ENCODE measurements at places on chromosomes 3 and 15.

- DNase-seq, result no peak
Observed at GRCh38 chr15:38263996-38264395, 11.4 kb downstream of the SPRED1 start.

DNA sequence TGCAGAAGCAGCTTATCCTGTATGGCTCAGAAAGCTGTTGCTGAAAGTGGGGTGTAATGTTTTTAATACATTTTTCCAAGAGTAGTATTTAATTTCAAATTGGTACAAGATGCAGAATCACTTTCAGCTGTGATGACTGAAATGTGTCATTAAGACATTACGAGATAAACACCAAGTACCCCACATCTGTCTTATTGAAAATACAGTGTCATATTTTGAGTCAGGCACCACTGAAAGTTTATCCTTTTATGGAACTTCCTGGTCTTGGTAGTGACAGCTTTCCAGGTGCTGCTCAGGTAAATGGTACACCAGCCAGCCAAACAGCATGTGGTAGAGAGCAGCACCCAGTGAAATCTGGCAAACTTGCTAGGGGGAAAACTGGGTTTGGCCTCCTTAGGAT, 16.9 kb downstream of the ASTE1 start:
- DNase-seq, result no peak

GRCh38 chr15:69061414-69061842, 46.9 kb downstream of the NOX5 start:
- DNase-seq, result no peak

GRCh38 chr15:42918047-42918446, 2.5 kb downstream of the TTBK2 start:
- no peak for DNase-seq

- no peak for DNase-seq
Observed at GRCh38 chr3:184050217-184050847, 2.5 kb upstream of the HTR3C start.

DNA sequence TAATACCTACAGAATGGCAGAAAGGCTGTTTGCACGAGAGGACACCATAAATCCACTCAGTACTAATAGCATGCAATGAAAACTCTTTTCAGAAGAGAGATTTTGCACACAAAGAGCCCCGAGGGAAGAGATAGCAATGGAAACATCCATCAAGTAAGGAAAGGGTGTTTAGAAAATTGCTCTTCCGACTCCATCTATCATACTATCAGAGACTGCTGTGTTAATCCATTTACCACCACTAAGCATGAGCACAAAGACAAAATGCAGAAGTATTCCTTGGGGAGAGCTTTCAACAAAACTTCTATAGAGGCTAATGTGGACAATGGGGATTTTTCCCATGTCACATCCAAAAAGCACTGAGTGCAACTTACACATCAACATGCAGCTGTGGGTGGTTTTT, 72.1 kb upstream of the PLAAT1 start:
- DNase-seq, result no peak

GRCh38 chr3:153195349-153195879, 33.4 kb downstream of the RAP2B start:
- DNase-seq, result no peak

- DNase-seq, result no peak
Observed at GRCh38 chr3:60308808-60309207, 942.4 kb downstream of the FHIT start.

- no peak for DNase-seq
Observed at GRCh38 chr3:8888301-8888915, 74.9 kb downstream of the RAD18 start.

GRCh38 chr3:194030372-194030771, 105.6 kb upstream of the HES1 start:
- DNase-seq, result no peak

- DNase-seq, result no peak
Observed at GRCh38 chr15:73474785-73475184, 31.8 kb downstream of the REC114 start.

DNA sequence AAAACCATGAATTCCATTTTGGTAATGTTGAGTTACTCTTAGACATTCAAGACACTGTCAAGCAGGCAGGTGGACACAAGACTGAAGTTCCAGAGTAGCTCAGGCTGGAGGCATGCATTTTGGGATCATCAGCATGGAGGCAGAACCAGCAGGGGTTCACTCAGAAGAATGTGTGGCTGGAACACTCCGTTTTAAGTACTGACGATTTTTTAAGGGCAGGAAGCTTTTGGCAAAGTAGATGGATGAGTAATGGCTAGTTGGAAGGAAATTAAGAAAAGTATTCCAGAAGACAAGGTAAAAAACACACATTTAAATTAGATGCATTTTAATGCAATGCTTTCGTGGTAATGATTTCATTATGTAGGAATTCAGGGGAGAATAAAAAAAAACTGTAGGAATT, 420.4 kb downstream of the ROBO2 start:
- DNase-seq, result no peak

- no peak for DNase-seq
Observed at GRCh38 chr15:44215594-44215993, 20.5 kb upstream of the FRMD5 start.

- no peak for DNase-seq
Observed at GRCh38 chr3:128965818-128966217, 28.1 kb downstream of the CFAP92 start.

DNA sequence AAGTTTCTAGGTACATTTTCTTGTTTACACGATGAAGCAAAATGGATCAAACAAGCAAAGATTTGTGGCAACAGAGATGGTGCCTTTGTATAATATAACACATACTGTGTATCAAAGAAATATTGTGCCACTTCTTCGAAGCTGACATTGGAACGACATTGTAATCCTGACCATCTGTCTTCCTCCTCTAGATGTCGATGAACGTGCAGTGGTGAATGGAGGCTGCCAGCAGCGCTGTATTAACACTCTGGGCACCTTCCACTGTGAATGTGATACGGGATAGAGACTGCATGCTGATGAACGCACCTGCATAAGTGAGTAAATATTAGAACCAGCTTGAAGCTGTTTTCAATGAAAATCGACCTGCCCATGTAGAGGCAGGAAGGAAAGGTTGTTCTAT, 613.3 kb upstream of the GOLIM4 start:
- no peak for DNase-seq

GRCh38 chr3:25448750-25449692, 21.0 kb downstream of the RARB start:
- no peak for DNase-seq

DNA sequence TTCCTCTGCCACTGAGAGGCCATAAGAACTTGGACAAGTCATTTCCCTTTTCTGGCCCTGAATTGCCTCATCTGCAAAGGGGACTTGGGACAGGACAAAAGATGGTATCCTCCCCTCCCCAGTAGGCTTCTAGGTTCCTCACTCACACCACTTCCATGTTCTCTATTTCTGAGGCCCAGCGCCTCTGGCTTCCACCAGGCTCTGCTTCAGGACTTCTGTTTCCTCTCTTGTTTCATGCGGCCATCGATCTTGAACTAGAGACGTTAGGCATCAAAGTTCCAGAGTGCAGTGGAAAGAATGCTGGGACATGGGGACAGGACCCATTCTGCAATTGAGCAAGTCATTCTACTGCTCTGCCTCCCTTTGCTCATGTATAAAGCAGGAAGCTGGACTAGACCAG, 1.7 kb downstream of the TM4SF4 start:
- no peak for DNase-seq

DNA sequence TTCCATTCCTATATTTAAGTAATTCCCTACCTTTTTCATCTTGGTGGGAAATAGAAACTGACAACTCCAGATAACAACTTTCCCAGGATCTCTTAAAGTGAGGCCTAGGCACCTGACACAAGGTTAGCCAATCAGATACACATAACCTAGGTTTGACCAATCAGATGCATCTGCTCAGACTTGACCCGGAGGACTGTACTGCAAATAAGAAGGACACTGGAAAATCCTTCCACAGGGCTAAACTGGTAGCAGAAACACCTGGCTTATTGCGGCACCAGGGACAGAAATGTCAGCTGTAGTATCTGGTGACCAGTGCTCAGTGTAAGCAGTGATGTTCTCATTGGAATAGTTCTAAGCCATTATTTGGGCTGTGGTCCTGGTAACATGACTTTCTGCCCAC, 204.5 kb upstream of the SLCO3A1 start:
- no peak for DNase-seq

- DNase-seq, result no peak
Observed at GRCh38 chr15:87965304-87965703, 291.2 kb downstream of the NTRK3 start.

DNA sequence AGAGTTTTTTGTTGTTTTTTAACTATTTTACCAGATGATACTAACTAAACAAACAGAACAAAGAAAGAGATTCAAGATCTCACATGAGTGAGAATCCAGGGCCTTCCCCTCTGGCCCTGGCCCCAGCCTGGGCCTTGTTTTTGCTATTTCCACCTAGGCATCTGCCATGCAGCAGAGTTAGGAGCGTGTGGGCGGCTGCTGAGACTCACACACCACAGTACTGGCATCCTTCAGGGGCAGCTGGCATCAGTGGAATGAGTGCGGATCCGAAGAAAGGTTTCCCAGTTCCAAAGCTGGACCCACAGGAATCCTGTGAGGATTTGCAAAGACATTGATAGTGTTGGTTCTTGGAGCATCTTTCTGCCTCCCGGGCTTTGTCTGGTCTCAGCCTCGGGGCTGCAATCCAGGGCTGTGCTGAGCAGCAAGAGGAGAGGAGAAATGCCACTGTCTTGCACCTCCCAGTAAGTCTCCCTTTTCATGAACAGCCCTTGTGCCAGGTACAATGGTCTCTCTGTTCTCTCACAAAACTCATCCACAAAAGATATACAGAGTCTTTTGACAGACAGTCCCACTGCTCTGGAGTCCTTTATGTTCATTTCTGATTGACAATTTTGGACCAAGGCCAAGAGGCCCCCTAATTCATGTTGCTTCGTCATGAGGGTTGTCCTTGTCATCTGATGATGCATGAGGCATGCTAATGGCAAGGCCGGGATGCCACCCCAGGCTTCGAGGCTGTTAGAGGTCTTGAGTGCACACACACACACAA, 46.6 kb downstream of the APH1B start:
- DNase-seq, result no peak

- DNase-seq, result no peak
Observed at GRCh38 chr3:169591983-169592644, 71.4 kb downstream of the MECOM start.

DNA sequence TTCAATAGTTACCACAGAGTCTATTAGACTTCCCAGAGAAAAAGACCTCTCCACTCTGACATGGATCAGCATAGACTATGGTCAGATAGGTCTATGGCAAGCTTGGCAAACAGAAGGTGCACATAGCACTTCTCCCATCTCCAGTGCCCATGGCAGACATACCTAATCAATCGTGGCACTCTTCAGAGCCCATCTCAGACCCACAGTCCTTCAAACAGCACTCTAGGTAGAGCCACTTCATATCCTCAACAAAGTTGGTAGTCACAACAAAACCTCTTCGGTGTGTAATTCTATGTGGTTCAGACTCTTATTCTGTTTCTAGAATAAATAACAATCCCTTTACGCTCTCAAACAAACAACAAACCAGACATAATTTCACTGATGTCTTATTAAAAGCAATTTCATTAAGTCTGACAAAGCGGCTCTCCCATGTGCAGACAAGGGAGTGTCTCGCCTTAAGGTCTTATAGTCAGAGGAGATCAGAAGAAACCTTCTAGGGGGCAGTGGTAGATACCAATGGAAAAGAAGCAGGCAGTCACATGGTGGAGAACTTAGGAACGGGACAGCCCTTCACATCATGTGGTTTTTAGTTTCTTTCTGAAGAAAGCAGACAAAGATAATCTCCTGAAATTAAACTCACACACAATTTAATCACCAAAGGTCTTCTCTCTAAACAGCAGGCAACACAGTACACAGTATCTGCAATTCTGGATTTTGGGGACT, 483.4 kb downstream of the FOXP1 start:
- no peak for DNase-seq

GRCh38 chr3:131806736-131807135, 228.1 kb downstream of the CPNE4 start:
- DNase-seq, result no peak

GRCh38 chr15:67150023-67150860, 84.8 kb downstream of the SMAD3 start:
- DNase-seq, result no peak

DNA sequence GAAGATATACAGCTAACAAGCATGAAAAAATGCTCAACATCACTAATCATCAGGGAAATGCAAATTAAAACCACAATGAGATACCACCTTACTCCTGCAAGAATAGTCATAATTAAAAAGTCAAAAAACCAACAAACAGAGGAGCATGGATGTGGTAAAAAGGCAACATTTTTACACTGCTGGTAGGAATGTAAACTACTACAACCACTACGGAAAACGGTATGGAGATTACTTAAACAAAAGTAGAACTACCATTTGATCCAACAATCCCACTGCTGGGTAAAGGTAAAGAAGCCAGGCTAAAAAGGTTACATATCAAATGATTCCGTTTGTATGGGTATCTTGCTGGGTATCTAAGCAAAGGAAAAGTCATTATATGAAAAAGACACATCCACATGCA, 53.8 kb downstream of the STAG1 start:
- no peak for DNase-seq

- no peak for DNase-seq
Observed at GRCh38 chr3:64601824-64602223, 86.0 kb downstream of the ADAMTS9 start.

- DNase-seq, result no peak
Observed at GRCh38 chr3:172702256-172702655, 8.6 kb downstream of the NCEH1 start.

GRCh38 chr3:30354972-30355371, 251.4 kb upstream of the TGFBR2 start:
- DNase-seq, result no peak

- no peak for DNase-seq
Observed at GRCh38 chr3:126528419-126528799, 4.5 kb downstream of the CHST13 start.

GRCh38 chr3:5898106-5898505, 710.6 kb downstream of the EDEM1 start:
- no peak for DNase-seq

DNA sequence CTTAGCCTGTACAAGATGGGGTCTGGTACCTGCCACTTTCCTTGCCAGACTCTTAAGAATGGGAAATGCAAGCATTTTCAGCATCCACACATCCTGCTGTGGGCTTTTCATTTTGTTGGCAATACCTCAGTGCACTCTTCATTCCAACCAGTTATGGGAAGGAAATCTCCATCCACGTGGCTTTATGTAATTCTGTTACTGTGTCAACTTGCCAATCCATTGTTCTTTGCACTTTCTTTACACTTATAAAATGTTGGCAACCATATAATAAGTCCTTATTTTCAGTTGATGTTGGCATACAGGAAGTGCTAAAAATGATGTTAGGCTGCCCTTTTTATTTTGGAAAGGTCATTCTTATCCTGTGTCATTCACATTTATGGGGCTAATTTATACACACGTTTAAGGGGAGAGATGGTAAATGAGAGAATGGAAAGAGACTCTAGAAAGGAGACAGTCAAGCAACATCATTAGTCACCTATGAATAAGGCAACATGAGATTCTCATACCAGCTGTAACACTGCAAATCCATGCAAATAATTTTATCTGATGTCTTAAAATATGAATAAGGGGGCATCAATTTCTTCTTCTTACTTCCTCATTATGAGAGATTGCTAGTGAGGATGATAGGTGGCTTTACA, 238.7 kb downstream of the CHST2 start:
- no peak for DNase-seq
